Fibroblast of skin of scalp (primary cell): ENCODE measurements at places on chromosomes 2 and 18.
A peak's percentile ranks its signal among the peaks of the same experiment; 100 is the strongest.

DNA sequence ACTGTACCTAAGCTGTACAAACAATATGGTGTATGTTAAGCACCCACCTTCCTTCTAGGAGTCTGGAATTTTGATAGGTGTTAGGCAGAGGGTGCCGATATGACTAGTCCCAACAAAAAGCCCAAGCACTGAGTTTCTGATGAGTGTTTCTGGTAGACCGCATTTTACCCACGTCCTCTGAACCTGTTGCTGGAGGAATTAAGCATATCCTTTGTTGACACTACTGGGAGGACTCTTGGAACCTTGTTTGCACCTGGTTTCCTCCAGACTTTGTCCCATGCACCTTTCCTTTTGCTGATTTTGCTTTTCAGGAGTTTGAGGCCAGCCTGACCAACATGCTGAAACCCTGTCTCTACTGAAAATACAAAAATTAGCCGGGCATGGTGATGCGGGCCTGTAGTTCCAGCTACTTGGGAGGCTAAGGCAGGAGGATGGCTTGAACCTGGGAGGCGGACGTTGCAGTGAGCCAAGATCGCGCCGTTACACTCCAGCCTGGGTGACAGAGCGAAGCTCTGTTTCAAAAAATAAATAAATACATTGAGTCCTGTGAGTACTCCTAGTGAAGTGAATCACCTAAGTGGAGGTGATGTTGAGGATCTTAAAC is 11.4 kb upstream of the SPAST start:
- no peak for DNase-seq

- no peak for DNase-seq
These were observed 230.1 kb downstream of the LRRTM1 start for GRCh38 chr2:80074321-80075070.

GRCh38 chr18:44789710-44790109 is 109.0 kb downstream of the SETBP1 start:
- peak; percentile 35 for DNase-seq

DNA sequence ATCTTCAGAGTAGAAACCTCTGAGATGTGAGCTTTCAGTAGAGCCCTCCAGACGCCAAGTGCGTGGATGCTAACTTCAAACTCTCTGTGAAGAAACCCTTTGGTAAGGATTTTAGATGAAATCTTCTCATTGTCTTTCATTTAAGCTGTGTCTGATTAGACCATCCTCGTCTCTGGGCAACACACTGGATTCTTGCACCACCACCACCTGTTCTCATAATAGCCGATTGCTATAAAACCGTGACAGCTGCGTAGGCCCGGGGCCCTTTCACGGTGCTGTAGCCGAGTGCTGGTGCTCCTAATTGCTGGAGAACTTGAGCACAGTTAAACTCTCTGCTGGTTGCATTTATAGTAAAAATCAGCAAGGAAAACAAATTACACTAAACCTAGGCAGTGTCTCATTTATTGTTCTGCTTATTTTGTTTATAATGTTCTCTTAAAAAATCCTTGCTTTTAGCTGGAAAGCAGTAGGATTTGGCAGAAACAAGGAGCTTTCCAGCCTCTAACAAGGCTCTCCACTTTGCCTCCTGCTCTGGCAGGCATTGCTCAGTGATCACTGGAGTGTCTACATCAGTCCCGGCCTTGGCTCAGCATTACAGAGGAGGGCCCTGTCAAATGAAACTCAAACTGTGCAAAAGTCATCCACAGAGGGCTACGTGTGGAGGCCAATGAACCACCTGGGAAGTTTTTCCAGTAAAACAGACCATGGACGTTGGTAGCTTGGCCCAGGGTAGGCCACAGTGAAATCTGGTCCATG is 40.9 kb upstream of the MBP start:
- no peak for DNase-seq

DNA sequence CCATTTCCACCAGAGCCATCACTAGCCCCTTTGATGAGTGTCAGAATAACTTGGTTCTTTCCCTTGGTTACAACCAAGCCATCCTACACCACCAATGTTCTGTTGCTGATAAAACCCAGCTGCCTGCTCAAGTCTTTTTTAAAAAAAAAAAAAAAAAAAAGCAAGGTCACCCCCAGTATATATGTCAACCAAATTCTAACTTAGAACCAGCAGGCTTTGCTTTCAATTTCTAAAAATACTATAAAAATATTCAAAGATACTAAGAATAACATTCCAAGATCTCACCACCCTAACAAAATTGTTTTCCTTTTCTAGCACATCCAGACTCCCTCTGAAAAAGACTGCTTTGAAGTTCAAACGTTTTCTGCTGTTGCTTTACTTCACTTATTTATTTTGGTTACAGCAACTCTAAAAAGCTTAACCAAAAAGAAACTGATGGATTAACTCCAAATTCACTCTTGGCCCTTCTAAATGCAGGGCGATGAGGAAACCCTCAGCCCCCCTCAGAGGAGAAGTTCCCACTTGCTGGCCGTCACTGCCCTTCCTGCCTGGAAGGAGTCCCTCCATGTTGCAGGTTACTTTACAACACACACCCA is 10.9 kb downstream of the UXS1 start:
- DNase-seq: peak; percentile 65

DNA sequence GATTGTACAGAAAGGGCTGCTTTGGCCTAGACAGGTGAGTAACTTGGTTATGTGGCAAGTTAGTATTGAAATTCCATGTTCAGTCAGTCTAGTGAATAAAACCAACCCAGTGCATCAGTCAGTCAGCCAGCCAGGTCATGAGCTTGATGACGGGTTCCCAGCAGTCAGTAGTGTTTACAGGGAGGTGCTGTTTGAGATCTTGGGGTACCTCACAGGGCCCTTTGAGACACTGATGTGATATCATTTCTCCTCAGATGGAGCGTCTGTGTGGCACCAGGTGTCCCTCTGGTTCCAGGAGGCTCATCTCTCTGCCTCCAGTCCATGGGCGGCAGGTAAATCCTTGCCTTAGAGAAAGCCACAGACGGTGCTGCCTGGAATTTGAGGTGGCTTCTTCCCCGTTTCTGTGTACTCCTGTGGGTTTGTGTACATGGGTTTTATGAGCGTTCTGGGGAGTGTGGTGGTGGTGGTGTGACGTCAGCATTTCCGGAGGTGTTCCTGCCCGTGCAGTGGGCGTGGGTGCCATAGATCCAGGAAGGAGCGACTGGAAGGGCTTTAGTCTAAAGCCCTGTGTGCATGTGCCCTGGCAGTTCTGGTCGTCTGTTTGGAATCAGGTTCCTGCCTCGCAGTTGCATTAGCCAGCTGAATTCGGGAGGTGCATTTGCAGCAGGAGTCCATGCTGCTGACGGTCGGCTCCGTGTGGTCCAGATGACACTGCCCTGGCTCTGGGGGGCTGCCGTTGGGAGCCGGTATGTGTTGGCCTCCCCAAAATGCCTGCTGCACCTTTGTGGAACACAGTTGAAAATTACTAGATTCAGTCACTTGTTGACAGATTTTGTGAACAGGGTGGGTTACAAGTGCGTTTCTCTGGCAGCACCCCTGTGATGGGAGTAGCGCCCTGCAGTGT is 2.1 kb downstream of the CTDP1 start:
- no peak for DNase-seq

DNA sequence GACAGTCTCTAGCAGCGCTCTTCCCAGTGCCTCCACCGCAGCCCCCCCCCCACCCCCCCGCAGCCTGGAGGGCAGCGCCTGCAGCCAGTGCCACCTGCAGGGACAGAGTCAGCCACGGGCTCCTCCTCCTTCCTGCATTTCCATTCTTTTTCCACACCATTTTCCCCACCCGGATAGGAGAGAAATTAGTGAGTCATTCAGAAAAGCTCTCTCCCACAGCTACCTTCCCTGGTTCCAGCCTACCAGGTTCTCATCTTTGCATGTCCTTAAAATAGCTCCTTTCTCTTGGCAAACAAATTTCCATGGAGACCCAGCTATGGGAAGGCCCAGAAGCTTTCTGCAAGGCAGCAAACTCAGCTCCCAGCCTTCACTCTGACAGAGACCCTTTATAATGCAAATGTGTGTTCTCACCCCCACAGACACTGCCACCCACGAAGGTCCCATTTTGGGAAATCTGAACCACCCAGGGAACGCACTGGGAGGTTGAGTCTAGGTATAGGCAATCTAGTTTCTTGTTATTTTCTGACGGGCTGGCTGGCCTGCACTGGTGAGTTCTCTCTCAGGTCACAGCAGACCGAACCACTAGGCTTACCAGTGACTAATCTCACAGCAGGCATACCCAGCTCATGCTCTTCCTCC is 41.8 kb upstream of the ATG16L1 start:
- peak; percentile 71 for DNase-seq

DNA sequence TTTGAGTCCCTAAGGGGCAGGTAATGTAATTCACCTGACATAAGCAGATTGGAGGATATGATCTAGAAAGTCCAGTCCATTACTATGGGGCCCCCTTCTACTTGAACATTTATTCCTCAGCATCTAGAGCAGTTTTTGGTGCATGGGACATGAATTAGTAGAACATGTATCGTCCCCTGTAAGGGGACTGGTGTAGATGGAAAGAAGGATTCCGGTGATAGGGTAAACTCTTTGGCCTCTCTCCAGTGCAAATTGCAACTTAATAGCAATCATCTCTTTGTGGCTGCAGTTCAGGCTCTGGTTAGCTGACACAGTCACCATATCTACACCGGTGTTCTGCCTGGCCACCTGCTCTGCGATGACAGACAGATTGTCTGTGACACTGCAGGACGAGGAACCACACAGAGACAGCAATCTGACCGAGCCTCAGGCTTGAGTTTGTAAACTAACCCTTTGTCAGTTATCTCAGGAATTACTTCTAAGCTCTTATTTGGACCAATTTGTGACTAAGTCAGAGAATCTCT is 6.4 kb upstream of the SLC8A1 start:
- no peak for DNase-seq

- DNase-seq: peak; percentile 82
These were observed 14.1 kb upstream of the PMAIP1 start for GRCh38 chr18:59885579-59886163.

GRCh38 chr2:163266772-163267171 is 428.2 kb upstream of the KCNH7 start:
- DNase-seq: peak; percentile 98

DNA sequence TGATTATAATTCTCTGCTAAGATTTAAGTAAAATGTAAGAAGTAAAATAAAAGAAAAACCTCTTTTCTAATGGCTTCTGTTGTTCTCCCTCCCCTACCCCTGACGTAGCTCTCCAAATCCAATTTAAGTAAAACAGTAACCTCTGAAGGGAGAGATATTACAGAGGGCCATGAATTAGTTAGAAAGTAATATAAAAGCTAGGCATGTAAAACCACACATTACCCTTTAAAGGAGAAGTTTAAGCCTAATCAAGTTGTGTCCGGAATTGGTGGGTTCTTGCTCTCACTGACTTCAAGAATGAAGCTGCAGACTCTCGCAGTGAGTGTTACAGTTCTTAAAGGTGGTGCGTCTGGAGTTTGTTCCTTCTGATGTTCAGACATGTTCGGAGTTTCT is 116.9 kb upstream of the SCN7A start:
- no peak for DNase-seq

GRCh38 chr2:120892967-120893667 is 157.4 kb downstream of the GLI2 start:
- peak; percentile 78 for DNase-seq

GRCh38 chr18:6406075-6406909 is 8.4 kb downstream of the L3MBTL4 start:
- DNase-seq: peak; percentile 61

GRCh38 chr2:94622113-94622618 is 249.1 kb upstream of the TEKT4 start:
- DNase-seq: no peak

- no peak for DNase-seq
These were observed 68.5 kb downstream of the STPG4 start for GRCh38 chr2:47086571-47086970.

DNA sequence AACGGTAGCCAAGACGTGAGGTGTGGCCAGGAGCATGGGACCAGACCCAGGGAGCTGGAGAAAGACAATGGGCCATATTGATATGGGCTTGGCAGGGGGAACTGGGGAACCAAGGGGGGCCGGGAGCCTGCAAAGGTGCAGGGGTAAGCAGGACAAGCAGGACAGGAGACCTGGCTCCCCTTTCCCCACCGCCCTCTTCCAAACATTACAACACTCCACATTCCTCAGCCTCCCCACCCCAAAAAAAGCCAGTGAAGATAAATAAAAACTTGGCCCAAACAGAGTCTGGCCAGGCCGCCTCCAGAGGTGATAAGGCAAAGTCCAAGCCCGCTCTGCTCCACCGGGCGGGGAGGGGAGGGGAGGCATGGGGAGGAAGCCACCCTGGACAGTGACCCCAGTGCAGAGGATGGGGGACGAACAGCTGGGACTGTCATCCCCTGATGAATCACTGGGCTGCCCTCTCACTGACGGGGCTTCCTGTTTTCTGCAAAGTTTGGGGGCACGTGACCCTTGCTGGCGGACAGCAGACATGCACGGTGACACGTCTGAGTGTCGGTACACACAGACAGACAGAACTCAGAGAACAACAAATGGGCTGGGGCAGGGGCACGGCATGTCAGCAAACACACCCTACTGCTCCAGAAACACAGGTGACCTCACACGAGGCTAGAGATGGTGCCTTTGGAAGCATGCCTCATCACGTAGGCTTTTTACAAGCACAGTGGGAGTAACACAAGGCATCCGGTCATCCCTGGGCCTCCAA is 100.2 kb downstream of the TNS1 start:
- peak; percentile 57 for DNase-seq

DNA sequence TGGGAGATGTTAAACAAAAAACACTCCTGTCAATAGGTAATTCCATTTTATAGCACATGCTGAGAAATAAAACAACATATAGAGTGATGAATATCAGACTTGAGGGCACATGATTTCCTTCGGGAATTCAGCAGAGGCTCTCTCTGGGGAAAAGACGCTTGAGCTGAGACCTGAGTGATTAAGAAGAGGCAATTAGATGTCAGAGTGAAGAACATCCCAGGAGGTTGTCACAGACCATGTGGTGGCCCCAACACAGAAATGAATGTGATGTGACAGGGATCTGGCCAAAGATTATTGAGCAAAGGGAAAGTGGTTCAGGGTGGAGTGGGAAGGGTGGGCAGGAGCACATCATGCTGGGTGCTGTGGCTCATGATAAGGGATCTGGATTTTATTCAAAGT is 254.7 kb downstream of the RAD51AP2 start:
- no peak for DNase-seq
